GM23248 (cell line): ENCODE measurements at places on chromosomes 1 and 21. TPM values are rescaled to one million over a fixed set of nuclear protein-coding genes. Genes with fewer than 3 reads are reported as not detected.

Gene BATF3
- total RNA-seq = 0.86 and 1.4 TPM in 2 replicates

Gene CFHR5
- not detected in 2 replicates for total RNA-seq

Gene CA6
- total RNA-seq = not detected in 2 replicates

Gene PUM1
- 46.3 and 63.4 TPM in 2 replicates for total RNA-seq

Gene OR2L3
- not detected in 2 replicates for total RNA-seq

Gene TAL1
- total RNA-seq = not detected in 2 replicates

Gene NCMAP
- total RNA-seq = not detected in 2 replicates

Gene CD2
- not detected in 2 replicates for total RNA-seq

Gene EFNA3
- total RNA-seq = 1.4 and 3.0 TPM in 2 replicates

- no peak for DNase-seq
Measured at GRCh38 chr1:112092656-112093371, 103.3 kb upstream of the KCND3 start.

GRCh38 chr1:88068407-88068960 is 615.6 kb upstream of the PKN2 start:
- no peak for DNase-seq

DNA sequence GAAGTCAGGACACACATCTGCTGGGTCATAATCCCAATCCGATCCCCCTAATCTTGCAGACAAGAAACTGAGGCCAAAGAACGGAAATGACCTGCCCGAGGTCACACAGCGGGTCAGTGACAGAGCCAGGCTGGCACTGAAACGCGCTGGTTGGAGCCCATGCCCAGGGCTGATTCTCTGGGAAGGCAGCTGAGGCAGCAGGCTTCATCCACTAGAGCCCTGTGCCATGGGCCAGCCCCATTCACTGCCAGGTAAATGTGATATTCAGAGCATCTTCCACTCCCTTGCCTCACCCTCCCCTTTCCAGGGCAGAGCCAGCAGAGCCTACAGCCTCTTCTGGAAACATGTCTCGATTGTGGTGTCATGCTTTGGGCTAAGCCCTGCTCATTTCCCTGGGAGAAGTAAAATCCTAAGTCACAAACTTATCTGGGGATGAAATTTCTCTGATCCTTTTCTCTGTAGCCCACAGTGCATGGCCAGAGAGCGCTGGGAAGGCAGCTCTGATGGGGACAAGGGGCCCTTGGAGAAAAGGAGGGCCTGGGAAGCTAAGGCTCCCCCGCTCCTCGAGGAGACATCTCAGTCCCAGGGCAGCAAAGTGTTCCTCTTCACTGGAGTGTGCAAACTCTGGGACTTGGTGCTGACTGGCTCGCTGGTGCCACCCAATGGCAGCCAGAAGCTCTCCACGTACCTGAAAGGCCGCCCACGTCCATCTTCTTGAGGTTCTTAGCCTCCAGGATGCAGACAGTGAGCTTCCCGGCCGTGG is 110.4 kb downstream of the SYT2 start:
- DNase-seq = peak; percentile 89

DNA sequence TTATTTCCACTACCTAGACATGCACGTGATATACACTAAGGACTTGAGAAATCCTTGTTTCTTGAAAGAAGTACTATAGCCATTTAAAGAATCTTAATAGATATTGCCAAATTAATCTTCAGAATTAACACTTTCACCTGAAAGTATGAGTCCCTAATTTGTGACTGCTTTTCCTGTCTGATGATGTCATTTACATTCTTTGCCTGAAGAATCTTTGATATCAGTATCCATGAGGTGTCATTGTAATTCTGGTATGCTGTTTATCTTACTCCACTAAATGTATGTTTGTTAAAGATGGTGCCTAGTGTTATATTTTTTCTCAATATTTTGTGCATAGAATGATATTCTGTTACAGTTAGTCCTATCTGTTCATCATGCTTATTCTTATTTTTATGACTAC is 48.5 kb upstream of the RC3H1 start:
- no peak for DNase-seq

- no peak for DNase-seq
Measured at GRCh38 chr1:160779626-160780397, 16.2 kb upstream of the LY9 start.

GRCh38 chr1:109792056-109792831 is 28.5 kb upstream of the EPS8L3 start:
- peak; percentile 93 for DNase-seq

DNA sequence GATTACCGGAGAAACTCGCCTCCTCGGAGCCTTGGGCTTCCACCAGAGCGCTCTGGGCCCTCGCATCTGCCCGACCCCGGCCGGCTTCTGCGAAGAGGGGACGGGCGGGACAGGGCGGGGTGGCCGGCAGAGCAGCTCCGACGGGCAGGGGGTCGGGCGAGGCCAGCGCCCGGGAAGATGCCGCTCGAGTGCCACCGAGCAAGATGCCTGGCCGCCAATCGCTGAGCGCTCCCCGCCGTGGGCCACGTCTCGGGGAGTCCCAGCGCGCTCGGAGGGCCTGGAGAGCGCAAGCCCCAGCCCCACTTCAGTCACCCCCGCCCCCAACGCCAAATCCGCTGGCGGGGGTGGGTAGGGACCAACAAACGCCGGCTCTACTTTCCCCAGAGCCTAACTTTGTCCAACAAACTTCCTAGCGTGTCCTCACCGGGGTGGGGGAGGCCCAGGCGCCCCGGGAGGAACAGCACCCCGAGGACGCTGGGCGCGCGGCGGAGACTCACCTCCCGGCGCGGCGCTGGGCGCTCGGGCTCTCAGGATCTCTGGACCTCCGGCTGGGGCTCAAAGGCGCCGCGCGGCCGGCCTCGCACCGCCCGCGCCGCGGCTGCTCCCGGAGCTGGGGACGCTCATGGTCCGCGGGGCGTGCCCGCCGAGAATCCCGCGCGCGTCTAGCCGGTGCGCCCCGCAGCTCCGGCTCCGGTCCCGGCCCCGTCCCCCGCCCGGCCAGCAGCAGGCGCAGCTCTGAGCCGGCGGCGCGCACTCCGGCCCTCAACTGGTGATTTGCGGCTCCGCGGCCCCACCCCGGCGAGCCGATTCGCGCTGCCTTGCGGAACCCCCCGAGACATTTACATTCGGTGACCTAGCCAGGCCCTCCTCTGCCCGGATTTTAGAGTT is at the start of gene BCAR3:
Gene BCAR3 (minus strand): TSS at position 737 of the 888 bp plus-strand sequence. CDS start 6,907 bp downstream, outside the sequence.
- peak; percentile 87 for DNase-seq

- DNase-seq = peak; percentile 86
Measured at GRCh38 chr1:91583326-91583755, 82.7 kb downstream of the CDC7 start.

DNA sequence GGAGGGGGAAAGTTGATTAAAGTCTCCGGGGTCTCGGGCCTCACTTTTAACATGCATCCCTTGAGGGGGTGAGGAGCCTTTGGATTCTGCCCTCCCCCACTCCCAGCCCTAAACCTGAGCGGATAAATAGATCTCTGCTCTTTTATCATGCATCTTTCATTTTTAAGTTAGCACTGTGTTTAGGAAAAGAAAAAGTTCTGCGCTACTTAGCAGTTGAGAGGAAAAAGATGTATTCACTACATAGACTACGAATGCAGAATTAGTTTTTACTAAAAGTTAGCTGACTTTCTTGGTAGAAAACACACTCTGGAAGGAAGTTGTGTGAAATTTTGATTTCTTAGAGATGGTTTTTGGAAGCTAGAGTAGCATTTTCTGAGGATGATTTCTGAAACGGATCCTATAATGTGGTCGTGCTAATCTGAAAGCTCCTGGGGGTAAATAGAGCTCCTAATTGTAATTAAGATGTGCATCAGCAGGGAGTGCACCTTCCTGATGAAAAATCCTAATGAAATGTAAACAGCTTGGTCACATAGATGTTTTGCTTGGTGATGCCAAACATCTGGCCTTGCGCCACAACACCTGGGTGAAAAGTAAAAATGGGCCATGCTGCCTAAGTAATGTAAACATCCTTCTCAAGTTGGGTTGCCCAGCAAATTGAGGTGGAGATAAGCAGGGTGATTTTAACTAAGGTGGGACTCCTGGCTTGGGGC is 1.8 kb downstream of the ROR1 start:
- DNase-seq = no peak

- peak; percentile 25 for DNase-seq
Measured at GRCh38 chr1:93995837-93996536, 86.8 kb upstream of the GCLM start.

DNA sequence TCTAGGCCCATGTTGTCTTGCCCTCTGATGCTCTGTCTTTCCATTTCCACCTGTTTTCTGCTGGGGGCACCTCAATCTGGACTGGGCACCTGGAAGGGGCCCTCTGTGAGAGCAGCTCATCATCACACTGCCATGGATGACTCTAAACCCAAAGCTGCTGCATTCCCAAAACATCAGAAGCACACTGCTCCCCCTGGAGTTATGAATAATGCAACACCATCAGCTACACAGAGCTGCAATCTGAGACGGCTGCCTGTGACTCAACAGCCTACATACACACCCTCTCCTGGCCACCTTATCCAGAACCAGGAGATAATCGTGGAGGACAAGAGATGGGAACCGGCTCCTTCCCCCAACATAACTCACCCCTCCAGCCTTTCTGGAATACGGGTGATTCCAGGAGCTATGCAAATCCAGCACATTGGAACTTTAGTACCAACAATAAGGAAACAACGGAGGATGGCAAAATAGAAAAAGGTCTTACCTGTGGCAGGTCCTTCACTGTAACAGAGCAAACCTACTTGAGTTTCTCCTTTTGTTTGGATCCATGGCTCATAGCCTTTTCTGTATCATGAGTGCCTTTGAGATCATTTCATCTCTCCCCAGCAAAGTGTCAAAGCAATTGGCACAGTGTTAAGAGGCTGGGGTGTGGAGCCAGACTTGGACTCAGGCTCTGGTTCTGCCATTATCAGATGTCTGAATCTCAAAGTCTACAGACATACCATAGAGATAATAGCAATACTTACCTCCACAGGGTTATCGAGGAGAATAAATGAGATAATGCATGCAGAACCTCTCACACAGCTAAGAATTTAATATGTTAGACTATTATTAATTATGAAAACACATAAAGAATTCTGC is 29.3 kb downstream of the AK2 start:
- DNase-seq = peak; percentile 96

GRCh38 chr1:61612602-61613001 is 112.3 kb downstream of the TM2D1 start:
- DNase-seq = no peak

GRCh38 chr1:31576201-31576669 is at the start of gene TINAGL1:
Gene TINAGL1 (plus strand): TSS chr1:31576515. CDS start chr1:31577149, 634 bp downstream.
- no peak for DNase-seq
